Right ventricle myocardium inferior (tissue), 1 donor: ENCODE measurements at places on chromosomes 11 and 22.

DNA sequence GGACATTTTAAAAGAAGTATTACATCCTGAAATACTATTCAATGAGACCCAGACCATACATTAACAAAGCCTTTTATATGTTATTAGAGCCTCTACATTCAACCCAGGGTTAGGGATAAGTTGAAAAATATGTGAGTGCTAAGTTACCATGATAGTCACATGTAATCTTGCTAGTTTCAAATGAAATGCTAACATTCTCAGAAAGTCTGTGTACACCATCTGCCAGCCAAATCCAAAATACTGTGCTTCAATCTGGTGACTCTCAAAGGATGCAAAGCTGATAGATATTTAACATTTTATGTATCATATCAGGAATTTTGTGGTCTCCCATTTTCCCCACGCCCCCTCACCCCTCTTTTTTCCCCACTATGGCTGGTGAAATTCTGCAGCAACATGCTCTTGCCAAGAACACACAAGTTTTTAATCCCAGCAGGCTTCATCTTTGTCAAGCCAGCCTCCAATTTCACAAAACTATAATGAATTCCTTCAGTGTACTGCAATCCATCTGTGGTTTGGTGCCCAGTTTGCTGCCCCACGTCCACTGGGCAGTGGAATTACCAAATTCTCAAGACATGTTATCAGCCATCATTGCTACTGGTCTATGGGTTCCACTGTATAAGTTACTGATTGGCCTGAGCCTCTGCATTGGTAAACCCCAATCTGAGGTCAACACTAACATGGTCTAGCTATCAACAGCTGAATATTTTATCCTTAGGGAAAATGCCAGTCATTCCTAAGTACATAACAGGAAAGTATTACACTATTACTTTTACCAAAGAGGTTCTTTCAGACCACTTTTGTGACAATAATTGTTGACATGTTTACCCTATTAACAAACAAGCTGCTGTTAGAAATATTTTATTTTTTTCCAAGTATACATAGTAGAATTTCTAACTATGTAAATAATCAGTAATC is 1.5 kb upstream of the PICALM start:
- DNase-seq = no peak

DNA sequence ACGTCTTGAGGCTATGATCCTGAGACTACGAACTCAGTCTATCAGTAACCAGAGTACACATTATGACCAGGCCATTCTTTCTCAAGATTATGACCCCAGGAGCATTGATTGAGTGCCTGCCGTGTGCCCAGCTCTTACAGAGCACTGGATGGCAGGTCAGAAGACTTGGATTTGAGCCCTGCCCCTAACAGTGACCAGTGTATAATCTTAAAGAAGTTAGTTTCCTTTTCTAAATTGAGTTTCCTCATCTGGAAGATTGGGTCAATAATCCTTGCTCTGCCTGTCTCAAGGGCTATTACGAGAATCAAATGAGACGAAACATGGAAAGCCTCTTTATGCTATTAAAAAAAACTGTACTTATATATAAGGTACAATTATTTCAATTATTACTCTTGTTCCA is 38.2 kb downstream of the SLCO2B1 start:
- no peak for DNase-seq

DNA sequence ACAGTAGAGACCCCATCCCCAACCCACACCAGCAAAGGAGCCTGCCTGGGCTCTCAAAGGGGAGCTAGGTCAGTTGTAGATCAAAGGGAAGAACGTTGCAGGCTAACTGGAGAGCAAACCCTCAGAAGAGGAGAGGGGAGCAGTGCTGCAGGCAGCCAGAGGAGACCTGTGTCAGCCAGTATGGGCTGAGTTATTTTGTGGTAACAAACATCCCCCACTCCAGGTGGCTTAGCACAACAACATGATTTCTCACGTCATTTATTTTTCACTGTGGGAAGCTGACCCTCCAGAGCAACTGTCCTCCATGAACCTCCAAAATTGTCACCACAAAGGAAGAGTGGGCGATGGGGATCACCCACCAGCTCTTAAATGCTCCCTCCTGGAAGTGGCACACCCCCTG is 19.8 kb upstream of the SHANK2 start:
- DNase-seq = no peak

- DNase-seq = peak; percentile 55
Measured at GRCh38 chr22:37184380-37184755, 3.7 kb downstream of the C1QTNF6 start.

DNA sequence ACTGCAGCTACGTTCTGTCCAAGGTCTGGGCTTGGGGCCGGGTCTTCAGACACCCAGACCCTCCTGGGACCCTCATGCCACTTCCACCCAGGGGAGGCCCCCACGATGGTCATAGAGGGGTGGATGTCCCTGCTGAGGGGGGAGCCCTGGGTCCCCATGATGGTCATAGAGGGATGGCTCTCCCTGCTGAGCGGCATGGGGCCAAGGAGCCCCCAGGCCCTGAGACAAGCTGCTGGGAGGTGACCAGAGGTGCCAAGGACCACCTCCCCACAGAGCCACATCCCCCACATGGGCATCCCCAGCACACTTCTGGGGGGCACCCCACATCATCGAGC is 7.2 kb downstream of the MUC5B start:
- DNase-seq = no peak

GRCh38 chr11:18526130-18526520 is 617 bp downstream of the TSG101 start:
- no peak for DNase-seq

GRCh38 chr22:31951194-31952093 is 7.1 kb downstream of the YWHAH start:
- DNase-seq = no peak

DNA sequence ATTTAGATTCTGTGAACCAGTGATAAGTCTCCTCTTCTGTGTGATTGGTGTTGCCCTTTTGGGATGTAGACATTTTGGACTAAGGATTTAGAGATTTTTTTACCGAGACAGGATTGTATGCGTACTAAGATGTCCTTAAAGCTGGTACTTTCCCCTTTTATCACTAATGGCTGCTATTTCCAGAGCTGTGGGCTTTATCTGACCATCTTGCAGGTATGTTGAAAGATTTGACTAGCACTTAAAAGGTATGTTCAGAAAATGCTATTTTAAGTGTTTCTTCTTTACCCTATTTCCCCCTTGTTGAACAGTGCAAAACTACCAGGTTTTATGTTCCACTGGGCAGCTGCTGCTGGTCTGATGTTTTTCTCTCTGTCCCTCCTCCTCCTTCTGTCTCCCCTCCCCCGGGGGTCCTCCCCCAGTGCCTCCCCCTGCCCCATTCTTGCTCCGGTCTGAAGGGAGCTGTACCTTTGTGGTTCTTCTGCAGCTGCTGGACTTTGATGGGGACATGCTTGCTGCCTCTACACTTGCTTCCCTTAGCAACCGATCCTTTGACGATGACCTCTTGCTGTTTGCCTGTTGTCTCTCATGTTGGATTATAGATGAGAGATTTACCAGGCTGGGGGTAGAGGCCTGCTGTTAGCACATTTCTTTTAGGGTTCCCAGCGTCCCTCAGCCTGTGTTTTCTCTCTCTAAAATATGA is 59.6 kb downstream of the ZNRF3 start:
- DNase-seq = no peak

- DNase-seq = no peak
Measured at GRCh38 chr11:110763249-110764011, 51.2 kb upstream of the ARHGAP20 start.

DNA sequence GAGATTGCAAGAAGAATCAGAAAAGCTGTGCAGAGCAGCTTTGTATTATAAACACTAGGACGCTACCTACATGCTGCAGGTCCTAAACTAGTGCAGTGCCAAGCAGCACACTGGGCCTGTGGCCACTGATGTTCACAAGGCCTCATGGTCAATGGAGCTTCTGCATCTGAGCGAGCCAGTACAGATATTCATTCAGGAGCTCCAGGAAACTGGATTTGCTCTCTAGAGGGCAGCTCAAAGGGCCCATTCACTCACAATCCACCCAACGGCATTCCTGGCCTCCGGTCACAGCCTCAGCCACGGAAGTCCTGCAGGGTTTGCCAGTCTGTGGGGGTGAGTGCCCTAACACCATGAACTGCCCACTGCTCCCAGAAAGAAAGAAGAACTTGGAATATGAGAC is 5.8 kb upstream of the TBC1D10A start:
- no peak for DNase-seq

DNA sequence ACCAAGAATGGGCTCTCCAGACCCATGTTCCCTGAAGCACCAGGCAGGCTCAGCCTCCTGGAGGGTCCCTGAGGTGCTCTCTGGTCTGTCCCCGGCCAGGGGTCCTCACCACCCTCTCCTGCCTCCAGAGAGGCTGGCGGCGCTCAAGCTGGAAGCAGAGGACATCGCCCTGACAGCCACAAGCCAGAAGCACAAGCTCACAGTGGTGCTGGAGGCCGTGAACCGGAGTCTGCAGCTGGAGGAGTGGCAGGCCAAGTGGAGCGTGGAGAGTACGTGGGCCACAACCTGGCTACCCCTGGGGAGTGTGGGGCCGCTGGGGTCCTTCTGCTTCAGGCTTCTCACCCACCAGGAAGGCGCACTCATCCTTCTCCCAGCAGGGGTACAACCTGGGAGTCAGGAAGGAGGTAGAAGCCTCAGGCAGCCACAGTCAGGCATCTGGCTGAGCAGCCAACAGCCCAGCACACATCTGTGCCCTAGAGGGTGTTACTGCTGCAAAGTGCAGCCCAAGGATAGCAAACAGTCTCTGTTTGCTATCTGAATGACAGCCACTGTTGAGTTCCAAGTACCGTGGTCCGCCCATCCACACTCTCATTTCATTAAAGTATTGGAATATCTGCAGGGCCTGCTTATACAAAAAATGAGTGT is 8.4 kb downstream of the PARVG start:
- peak; percentile 23 for DNase-seq

GRCh38 chr11:131195661-131196517 is 174.5 kb upstream of the NTM start:
- DNase-seq = no peak

DNA sequence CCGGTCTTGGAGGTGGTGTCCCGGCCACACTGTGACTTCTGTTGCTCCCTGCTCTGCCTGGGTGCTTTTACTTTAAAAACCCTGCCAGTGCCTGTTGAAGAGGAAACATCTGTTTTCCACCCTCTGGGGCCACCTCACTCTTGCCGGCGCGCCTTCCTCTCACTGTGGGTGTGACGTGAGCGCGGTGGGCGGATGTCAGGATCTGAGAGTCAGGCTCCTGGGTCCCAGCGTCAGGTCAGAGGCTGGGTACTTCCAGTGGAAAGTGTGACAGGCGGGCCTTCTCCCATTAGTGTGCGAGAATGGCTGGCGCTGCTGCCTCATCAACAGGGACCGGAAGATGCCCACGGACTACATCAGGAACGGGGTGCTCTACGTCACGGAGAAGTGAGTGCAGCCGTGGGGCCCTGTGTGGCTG is 54.2 kb downstream of the GRAMD4 start:
- peak; percentile 91 for DNase-seq

DNA sequence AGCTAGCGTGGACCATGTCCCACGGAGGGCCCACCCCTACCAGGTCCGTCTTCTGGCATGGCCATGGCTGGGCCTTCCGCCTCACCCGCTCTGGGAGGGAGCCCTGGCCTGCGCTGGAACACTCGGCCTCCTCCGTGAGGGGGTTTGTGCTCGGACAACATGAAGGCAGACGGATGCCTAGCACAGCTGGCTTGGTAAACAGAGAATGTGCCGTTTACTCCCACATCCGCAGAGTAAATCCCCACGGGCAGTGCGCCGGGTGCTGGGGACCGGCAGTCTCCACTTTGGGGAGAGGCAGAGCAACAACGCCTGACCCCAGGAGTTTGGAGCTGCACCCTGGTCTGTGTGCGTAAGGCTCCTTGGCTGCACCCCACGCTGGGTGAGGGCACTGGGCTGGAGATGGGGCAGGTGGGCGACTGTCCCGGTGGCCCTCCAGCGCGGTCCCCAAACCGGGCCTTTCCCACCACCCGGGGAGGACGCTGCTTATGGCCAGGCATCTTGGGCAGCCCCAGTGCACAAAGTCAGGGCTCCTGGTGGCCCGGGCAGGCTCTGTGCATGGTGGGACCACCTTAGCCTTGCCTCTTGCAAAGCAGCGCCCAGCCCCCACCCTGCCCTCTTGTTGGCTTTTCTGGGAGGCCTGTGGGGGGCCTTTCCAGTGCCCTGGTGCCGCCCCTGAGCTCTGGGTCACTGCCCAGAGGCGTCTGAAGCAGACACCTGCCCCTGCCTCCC is 30.7 kb upstream of the MUC5AC start:
- peak; percentile 53 for DNase-seq

- no peak for DNase-seq
Measured at GRCh38 chr11:32387411-32387810, 47.9 kb downstream of the WT1 start.

GRCh38 chr11:113317339-113317738 is 3.0 kb downstream of the TTC12 start:
- DNase-seq = no peak

DNA sequence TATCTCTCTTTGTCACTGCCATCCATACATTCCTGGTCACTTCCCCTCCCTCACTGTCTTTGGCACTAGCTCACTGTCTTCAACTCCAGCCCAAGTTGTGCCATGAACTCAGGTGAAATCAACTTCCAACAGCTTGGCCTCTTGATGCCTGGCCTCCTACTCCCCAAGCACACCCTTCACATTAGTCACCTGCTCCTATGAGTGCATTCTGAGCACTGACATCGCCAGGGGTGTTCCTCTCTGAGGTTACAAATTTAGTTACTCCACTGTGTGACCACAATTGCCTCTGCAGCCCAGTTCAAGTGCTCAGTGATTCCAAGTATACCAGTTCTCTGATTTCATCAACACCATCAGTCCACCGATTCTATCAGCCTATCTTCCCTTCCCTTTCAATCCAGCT is 10.8 kb downstream of the DRD2 start:
- DNase-seq = no peak

DNA sequence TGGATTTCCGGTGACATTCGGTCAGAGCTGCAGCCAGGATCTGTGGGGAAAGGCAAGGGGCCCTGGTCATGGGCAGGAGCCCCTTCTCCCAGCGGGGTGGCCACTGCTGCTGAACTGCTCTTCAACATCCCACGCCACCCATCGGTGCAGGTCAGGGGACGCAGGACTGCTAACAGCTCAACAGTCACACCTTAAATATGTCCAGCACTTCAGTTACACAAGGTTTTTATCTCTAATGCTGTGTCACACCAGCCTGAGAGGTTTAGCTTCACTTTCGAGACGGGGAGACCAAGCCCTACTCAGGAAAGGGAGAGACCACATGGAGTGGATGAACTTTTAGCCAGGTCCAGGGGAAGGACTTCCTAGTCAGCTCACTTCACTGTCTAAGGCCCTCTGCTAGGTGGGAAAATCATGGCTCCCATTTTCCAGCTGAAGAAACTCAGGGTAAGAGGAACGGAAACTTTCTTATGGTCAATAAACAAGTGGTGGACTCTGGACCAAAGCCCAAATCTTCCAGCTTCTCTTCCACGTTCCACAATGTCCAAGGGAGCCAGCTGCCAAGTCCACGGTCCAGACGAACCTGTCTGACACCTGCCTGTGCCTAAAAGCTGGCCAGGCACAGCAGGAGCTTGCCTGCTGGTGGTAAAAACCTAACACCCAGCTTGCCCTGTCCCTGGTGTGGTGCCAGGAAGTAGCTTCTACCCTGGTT is 21.0 kb upstream of the CHADL start:
- peak; percentile 52 for DNase-seq

- peak; percentile 68 for DNase-seq
Measured at GRCh38 chr11:10925149-10925926, 67.5 kb upstream of the ZBED5 start.

GRCh38 chr11:7538031-7538430 is 24.2 kb downstream of the PPFIBP2 start:
- no peak for DNase-seq
